ENCODE measurements at places on chromosomes 1 and 21.

DNA sequence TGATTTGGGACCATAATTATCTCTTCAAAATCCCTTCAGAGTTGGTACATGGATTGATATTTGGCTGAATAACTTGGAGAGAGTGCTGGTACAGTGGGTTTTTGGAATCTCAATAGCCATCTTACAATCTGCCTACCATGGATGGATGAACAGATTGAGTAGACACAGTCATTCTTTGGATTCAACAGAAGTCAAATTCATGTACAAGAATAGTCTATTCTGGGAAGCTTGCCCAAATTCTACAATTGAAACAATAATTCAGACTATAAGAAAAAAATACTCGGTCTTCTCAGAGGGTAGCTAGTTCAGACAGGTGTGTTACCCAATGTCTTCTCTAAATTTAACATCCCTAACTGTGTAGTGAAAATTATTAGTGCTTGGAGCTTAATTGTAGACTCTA is 574.0 kb downstream of the LRRIQ3 start:
- DNase-seq, result no peak

- no peak for DNase-seq
Measured at GRCh38 chr1:119080586-119080985, 59.9 kb downstream of the WARS2 start.

DNA sequence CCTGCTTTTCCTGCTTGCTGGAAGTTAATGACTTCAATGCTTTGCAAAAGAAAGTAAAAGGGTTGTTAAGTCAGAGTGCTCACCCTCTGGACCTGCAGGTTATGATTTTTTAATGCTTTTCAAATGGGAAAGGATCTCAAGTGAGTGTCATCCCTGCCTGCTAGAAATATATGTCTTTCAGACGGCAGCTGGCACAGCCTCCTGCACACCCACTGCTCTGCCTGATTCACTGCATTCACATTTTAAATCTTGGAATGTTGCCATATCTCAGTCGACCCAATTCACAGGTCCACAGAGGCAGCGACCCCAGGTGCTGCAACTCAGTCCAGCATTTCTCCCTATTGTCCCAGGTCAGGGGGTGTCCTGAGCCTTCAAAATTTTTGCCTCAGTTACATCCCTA is 10.7 kb downstream of the DUSP23 start:
- DNase-seq, result no peak

DNA sequence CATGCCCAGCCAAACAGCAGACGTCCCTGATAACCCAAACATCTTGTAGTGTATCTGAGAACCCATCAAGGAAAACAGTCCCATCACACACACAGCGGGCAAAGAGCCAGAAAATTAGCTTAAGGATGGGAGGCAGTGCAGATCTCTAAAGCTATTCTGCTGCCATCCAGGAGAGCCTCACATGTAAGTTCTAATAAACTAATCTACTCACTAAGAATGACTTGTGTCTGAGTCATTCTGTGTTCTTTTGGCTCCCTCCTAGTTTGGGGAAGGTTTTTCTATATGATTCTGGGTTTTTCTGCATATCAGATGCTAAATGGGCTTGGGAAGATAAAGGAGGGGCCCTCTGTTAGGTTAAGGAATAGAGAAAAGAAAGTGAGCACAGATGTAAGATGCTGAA is 162.8 kb downstream of the HUNK start:
- DNase-seq, result no peak

DNA sequence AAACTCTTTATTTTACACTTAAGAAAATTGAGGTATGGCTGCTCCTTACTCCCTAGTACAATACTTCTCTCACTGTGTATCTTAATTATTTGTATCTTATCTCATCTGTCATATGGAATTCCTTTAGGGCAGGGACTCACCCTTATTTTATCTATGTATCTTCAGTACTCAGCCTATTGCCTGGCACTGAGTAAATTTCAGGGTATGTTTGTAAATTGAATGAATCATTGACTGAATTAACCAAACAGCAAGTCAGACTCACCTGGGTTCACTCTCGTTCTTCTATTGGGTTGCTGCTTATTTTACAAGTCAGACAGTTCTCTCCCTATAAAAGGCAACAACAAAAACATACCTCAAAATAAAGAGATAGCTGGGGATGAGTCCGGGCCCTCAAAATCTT is 63.8 kb downstream of the LAMC1 start:
- no peak for DNase-seq

Measured in CMK (cell line).